ENCODE measurements at places on chromosomes 1 and 21.

DNA sequence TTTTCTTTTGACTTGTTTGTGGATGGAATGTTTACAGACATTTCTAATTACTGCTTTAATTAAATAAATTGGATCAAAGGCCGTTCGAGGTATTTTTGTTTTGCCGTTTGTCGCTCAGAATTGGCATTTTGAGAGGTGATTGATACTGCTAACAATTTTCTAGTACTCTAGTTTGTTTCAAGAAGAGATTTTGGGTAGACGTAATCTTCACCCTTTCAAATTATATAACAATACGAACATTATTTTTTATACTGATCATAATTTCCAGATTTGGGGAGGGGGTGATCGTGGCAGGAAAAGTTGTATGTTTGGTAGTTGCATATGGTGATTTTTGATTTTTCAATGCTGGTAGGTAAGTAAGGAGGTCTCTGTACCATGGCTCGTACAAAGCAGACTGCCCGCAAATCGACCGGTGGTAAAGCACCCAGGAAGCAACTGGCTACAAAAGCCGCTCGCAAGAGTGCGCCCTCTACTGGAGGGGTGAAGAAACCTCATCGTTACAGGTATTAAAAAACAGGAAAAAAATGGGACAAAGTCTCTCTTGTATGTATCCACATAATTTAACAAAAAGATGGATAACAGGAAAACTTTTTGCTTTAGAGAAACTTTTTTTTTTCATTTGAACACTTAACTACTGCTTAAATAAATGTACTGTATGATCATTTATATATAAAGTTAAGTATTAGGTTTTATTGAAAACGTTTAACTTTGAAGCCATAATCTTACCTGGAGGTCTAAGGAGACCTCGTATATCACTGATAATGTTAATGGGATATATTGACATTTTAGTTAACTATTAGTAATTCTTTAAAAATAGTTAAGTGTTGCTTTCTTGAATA lies 1.7 kb downstream of the H3-3A start:
- DNase-seq, result no peak

DNA sequence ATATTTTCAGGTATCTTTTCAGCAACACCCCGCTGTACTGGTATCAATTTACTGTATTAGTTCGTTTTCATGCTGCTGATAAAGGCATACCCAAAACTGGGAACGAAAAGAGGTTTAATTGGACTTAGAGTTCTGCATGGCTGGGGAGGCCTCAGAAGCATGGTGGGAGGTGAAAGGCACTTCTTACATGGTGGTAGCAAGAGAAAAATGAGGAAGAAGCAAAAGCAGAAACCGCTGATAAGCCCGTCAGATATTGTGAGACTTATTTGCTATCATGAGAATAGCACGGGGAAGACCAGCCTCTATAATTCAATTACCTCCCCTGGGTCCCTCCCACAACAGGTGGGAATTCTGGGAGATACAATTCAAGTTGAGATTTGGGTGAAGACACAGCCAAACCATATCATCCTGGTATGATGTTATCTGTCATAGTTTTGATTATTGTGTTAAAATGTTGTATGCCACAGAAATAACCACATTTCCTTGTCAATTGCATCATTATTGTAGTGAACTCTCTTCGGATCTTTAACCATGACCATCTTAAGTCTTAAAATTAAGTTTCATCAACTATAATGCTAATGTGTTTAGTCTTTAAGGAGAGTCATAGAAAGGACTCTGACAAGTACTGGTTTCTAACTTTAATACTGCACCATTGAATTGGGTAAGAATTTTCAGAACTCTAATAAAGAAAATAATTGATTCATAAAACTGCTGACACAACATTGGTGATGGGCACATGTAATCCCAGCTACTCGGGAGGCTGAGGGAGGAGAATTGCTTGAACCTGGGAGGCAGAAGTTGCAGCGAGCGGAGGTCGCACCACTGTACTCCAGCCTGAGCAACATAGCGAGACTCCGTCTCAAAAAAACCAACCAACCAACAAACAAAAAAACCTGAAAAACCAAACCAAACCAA lies 58.2 kb downstream of the TBX19 start:
- no peak for DNase-seq

DNA sequence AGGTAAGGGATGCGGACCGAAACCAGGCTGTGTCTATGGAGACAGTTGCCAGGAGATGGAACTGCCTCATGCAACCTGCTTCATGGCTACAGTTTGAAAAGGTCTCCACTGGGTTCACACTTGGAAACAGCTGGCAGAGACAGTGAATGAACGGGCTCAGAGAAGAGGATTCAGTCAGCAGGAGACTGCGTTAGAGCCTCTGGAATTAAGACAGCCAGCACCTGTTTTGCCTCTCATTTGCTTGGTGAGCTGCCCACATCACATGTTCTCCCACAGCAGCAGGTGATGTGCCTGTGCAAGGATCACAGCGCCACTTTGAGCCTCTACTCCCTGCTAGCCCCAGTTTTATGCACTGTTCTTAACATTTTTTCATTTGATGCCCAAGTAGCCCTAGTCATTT lies 321.0 kb downstream of the PLPP3 start:
- DNase-seq, result no peak

- no peak for DNase-seq
Observed at GRCh38 chr1:7247158-7247557, 461.9 kb downstream of the CAMTA1 start.

- DNase-seq, result no peak
Observed at GRCh38 chr1:63124666-63125191, 197.6 kb upstream of the FOXD3 start.

DNA sequence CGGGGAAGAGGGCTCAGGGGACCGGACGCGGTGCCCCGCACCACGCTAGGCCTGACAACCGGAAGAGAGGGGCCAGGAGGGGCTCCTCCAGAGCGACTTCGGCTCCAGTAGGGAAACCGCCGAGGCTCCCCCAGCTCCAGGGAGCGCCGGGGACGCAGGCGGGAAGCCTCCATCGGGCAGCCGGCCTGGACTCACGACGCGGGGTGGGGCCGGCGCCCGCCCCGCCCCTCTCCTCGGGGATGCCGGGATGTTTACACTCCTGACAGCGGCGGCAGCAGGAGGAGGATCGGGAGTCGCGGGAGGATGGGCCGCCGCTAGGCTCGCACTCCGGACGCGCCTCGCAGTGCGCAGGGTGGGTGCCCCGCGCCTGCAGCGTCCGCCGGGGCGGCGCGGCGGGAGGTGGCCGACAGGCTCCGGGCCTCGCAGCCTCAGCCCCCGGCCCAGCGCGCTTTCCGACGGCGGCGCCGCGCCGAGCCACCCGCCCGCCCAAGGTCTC lies at the start of gene NEK7:
Gene NEK7 (plus strand): TSS at position 254 of the 496 bp plus-strand sequence. CDS start 75,583 bp downstream, outside the sequence.
- peak; percentile 90 for DNase-seq

GRCh38 chr1:35894656-35895055 lies 11.6 kb downstream of the AGO1 start:
- DNase-seq, result no peak

GRCh38 chr1:48943393-48943792 lies 166.7 kb upstream of the BEND5 start:
- DNase-seq, result no peak

- no peak for DNase-seq
Observed at GRCh38 chr1:67446893-67447292, 16.7 kb upstream of the SERBP1 start.
